ENCODE measurements at places on chromosomes 2 and 18. TPM values are rescaled to one million over a fixed set of nuclear protein-coding genes. Genes with fewer than 3 reads are reported as not detected.

The TCF7L1 gene
- total RNA-seq: not detected

The ITGA4 gene
- 27.7 TPM for total RNA-seq

The GPBAR1 gene
- 0.11 TPM for total RNA-seq

The CERKL gene
- total RNA-seq: 0.07 TPM

The CCBE1 gene
- 0.14 TPM for total RNA-seq

The TYMS gene
- total RNA-seq: 372 TPM

DNA sequence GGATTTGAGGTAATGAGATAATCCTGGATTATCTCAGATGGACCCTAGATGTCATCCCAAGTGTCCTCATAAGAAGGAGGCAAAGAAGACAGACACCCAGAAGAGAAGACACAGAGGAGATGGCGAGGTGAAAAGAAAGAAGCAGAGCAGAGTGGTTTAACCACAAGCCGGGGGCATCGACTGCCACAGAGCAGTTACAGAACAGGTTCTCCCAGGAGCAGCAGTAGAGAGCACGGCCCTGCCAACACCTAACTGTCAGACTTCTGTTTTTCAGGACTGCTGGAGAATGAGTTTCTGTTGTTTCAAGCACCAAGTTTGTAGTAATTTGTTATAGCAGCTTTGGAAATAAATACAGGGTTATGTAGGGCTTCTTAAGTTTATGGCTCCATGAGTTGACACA is 437.0 kb downstream of the THSD7B start:
- no peaks in the 10 kb centered on the region for H3K4me1 ChIP-seq
- no peak overlapping the region for H3K27ac ChIP-seq
- no peak overlapping the region for H3K4me3 ChIP-seq
- H3K36me3 ChIP-seq: no peaks in the 10 kb centered on the region
- DNase-seq: no peak
- no peaks in the 10 kb centered on the region for H3K27me3 ChIP-seq

- H3K27me3 ChIP-seq: no peaks in the 10 kb centered on the region
- H3K4me1 ChIP-seq: no peaks in the 10 kb centered on the region
- H3K36me3 ChIP-seq: no peaks in the 10 kb centered on the region
- no peak overlapping the region for H3K4me3 ChIP-seq
Observed at GRCh38 chr2:214126135-214126534, 284.7 kb upstream of the VWC2L start.

- no peak for DNase-seq
- peaks cover 2% of the 10 kb centered on the region for H3K27me3 ChIP-seq
- no peak overlapping the region for H3K4me3 ChIP-seq
- no peak overlapping the region for H3K27ac ChIP-seq
- peaks cover 3% of the 10 kb centered on the region for H3K4me1 ChIP-seq
- peaks cover 2% of the 10 kb centered on the region for H3K36me3 ChIP-seq
Observed at GRCh38 chr2:196390243-196391148, 219.1 kb upstream of the STK17B start.

GRCh38 chr2:202018950-202019349 is 14.7 kb upstream of the FZD7 start:
- peaks cover 3% of the 10 kb centered on the region for H3K27me3 ChIP-seq
- H3K27ac ChIP-seq: no peak overlapping the region
- no peak for DNase-seq
- no peak overlapping the region for H3K4me3 ChIP-seq

DNA sequence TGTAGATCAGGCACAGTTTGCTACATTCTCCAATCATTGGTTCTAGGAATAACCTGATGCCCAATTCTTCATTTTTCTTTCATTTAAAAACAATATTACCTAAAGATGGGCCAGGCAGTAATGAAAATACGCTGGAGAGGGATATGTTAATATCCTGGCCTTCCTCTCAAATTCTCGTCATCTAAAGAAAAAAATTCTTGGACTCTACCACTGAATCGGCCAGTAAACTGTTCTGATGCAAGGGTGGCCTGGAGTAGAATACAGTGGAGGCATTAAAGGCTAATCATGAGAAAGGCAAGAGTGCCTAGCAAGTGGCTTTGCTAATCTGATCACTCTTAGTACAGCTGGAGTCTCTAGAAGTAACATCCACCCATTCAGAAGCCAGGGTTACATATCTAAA is 157.7 kb downstream of the ANTXR1 start:
- no peaks in the 10 kb centered on the region for H3K36me3 ChIP-seq
- H3K4me1 ChIP-seq: no peaks in the 10 kb centered on the region
- H3K27ac ChIP-seq: no peak overlapping the region
- no peak for DNase-seq
- H3K4me3 ChIP-seq: no peak overlapping the region
- peaks cover 9% of the 10 kb centered on the region for H3K27me3 ChIP-seq

DNA sequence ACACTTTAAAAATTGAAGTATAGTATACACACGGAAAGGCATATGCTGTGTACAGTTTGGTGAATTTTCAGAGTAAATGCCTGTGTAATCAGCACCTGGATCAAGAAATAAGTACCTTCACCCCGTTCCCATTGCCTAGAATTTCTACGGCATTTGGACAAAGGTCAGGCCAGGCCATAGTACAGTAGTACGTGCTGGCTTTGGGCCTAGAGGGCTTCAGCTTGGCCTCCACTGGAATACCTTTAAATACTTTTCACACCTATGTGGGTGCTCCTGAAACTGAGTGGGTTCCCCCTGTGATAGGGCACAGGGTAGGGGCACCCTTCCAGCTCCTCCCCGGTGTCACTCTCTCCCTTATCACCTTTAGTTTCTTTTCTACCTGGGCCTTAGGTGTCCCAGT is 26.5 kb downstream of the TET3 start:
- peaks cover 40% of the 10 kb centered on the region for H3K4me1 ChIP-seq
- no peak overlapping the region for H3K27ac ChIP-seq
- H3K4me3 ChIP-seq: no peak overlapping the region
- no peaks in the 10 kb centered on the region for H3K27me3 ChIP-seq
- no peak for DNase-seq

- H3K36me3 ChIP-seq: peaks cover 10% of the 10 kb centered on the region
- no peak overlapping the region for H3K4me3 ChIP-seq
- H3K27me3 ChIP-seq: no peaks in the 10 kb centered on the region
- H3K27ac ChIP-seq: peak overlapping the region; percentile 75
Observed at GRCh38 chr2:162011706-162012564, 62.1 kb downstream of the DPP4 start.

DNA sequence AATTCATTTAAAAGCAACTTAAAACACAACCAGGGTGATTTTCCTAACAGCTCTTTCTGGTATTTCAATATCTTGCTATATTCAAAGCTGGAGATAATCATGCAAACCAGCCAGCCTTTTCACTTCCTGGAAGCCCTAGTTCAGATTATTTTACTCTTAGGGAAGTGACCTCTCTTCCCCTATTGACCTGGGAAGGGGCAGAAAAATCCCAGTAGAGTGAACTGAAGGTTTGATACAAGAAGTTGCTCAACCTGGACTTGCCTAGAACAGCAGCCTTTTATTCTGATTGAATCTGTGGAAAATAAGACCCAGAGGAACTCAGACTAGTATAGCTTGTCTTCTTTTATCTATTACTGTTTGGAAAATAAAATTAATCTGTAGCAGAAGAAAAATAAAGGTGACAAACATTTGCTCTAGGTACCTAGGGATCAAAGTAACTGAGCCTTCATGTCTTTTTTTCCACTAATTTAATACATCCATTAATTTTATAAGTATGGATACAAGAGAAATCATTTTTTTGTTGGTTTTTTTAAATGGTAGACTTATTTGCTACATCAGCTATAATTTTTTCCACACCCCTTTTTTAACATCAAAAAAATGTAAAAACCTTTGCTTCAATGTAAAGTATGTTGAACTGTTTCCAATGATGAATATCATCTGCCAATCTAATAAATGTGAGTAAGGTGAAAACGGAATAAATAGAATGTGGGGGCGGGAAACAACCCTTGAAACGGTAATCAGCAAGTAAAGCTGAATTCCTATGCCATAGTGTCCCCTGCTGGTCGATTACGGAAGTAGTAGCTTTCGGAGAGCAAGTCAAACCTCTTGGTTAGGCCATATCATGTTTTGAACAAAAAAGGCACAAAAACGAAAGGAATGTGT is 629.9 kb downstream of the NRXN1 start:
- peak; percentile 64 for DNase-seq
- no peaks in the 10 kb centered on the region for H3K4me1 ChIP-seq
- no peak overlapping the region for H3K4me3 ChIP-seq
- no peaks in the 10 kb centered on the region for H3K27me3 ChIP-seq

GRCh38 chr2:239801404-239802184 is 223.5 kb downstream of the NDUFA10 start:
- H3K36me3 ChIP-seq: no peaks in the 10 kb centered on the region
- no peak overlapping the region for H3K27ac ChIP-seq
- DNase-seq: no peak
- H3K4me3 ChIP-seq: no peak overlapping the region

Data from activated CD4-positive, alpha-beta T cell treated with anti-CD3 and anti-CD28 coated beads for 36 hours (primary cell).